ENCODE measurements at places on chromosomes 1 and 21.

GRCh38 chr1:243508303-243508713 lies 252.5 kb downstream of the SDCCAG8 start:
- DNase-seq: peak; percentile 36

GRCh38 chr1:83997631-83998030 lies 1.3 kb downstream of the TTLL7 start:
- DNase-seq: no peak

DNA sequence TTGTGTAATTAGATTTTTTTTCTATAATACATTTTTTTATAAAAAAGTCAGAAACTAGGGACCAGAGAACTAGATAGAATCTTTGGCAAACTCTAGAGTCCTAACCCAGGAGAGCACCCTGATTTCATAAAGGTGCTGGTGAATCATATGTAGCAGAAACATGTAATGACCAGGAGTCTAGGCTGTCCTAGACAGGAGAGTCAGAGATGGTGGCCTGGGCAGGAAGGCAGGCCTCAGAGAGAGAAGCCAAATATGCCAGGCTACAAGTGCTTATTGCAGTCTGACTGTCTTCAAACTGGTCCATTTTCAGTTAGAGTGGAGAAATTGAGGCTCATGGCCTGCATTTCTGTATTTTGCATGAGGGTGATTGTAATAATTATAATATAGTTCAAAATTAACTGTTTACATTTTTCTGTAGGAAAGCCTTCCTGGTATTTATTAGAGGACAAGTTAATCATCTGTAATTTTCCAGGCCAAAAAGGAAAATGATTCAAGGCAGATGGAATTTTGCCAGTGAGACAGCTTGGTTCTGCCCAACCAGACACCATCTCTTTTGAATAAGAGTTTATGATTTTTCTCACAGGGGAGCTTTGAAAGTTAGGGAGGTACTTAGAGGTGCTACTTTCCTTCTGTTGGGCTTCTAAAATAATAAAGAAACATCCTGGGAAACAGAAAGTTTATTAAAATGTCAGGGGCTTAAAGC lies 129.8 kb downstream of the S1PR1 start:
- no peak for DNase-seq

DNA sequence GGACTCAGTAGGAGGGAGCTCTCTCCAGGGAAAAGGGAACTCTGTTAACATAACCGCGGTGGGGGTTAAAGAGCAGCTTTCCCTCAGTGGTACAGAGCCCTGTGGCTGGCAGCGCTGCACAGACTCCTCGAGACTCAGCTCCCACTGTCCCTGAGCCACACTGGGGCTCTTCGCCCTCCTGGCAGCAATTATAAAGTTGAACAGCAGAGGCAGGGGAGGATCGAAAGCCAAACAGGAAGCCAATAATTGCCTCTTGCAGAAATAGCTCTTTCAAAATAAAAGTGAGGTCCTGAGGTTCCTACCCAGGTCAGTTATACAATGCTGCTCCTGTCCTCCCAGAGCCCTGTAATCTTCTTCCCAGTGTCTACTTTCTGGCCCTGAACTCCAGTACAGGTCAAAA lies 77.0 kb downstream of the FAM78B start:
- DNase-seq: no peak

- DNase-seq: no peak
Observed at GRCh38 chr1:222124602-222125001, 382.7 kb upstream of the DUSP10 start.

- no peak for DNase-seq
Observed at GRCh38 chr1:99352821-99353220, 88.5 kb downstream of the PLPPR4 start.

GRCh38 chr1:5571861-5572401 lies 420.3 kb downstream of the NPHP4 start:
- DNase-seq: no peak

GRCh38 chr1:231699784-231700183 lies 73.2 kb downstream of the DISC1 start:
- no peak for DNase-seq

DNA sequence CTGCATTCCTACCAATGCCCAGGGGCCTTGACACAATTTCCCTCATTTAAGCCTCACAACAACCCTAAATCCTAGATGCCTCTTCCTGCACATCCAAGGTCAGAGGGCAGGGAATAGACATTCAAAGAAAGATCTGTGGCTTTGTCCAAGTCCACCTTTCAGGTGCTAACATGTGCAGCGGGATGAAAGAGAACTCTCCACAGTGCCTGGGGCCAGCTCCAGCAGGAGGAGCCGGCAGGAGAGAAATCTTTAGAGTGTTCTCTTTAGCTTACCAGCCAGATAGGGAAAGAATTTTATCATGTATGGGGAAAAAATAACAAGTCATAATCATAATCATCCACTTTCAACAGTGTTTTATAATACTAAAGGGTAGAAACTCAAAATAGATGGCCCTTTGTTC lies 319.7 kb downstream of the MATN1 start:
- no peak for DNase-seq

DNA sequence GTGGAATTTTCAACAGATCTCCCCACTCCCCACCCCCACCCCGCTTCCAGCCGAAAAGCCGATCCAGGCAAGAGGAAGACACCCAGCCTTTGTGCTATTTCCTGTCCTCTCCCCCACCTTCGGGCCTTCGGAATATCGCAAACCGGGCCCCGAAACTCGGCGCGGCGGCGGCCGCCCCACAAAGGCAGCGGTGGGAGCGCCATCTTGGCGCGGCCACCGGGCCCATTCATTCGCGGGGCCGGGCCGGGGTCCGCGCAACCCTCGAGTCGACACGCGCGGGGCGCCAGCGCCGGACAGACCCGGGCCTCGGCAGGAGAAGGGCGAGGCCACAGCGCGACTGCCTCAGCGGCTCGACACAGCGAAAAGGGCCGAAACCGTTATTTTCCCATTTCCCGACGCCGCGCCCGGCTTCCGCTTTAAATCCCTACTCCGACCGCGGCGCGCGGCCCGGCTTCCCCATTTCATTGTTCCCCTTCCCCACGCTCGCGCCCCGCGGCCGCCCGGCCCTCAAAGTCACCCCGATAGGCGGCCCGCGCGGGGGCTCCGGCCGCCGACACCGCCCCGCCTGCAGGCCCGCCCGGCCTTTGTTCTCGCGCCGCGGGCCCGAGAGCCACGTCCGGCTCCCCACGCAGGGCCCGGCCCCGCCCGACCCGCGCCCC lies 911 bp downstream of the GNB1 start:
- DNase-seq: no peak

All from activated naive CD4-positive, alpha-beta T cell (primary cell).